ENCODE measurements at places on chromosomes 6 and 20.

DNA sequence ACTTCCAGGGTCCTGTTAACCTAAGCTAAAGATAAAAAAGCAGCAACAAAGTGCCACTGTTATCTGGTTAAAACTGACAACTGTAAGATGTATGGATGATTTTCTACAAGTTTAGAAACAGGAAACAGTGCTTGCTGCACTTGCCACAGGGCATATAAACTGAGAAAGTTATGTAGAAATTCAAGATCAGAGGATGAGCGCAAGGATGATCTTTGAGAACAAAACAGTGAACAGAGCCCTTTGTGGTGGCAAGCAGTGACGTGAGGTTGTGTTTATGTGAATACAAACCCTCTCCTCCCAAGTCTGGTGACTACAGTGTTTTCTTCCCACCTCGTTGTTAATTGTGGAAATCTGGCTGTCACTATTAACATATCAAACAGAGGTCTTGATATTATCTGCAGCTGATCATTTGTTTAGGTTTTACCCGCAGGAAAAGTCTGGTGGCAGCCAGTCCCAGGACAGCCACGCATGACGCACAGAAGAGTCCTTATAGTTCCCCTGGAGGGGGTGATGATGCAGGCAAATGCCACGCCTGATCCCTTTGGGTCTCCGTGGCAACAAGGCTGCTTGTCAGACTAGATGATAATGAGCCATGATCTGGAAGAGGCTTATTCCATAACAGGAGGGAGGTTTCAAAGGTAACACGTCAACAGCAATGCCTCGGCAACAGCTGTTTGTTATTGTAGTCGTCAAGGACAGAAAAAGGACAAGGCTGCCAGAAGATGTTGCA, 43.1 kb upstream of the TNFAIP3 start:
- DNase-seq, result peak; percentile 94

GRCh38 chr6:132907914-132908313, 93.5 kb downstream of the RPS12 start:
- DNase-seq, result no peak

GRCh38 chr6:113648698-113649097, 208.4 kb upstream of the MARCKS start:
- no peak for DNase-seq

DNA sequence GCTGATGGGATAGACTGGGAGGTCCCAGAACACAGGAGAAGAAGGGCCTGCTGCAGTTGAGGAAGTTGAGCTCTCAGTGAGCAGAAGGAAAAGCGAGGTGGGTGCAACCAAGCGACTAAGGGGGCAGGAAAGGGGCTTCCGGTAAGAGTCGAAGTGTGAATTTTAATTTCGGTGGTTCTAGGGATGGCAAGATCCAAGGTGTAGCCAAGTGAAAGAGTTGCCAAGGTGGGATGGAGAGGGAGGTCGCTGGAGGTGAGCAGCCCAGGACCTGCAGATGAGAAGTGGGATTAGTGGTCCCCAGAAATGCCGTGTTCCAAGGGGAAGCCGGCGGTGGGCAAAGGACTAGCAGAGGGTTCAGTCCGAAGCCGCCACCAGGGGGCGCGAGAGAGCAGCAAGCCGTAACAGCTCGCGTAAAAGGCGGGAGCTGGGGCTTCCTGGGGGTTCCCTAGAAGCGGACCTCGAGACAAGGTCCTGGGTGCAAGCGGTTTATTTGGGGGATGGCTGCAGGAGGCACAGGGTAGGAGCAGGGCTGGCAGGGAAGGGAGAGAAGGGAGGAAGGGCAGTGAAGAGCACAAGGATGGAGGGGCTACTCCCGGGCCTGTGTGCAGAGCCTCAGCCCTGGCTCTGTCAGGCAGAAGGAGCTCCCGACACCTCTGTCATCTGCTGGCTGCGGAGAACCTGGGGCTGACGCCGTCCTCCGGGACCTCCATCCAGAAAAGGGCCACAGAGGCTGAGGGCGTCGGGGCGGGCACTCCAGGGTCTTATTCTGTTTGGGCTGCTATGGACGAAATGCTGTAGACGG, 103.6 kb downstream of the PAX1 start:
- DNase-seq, result peak; percentile 77

GRCh38 chr6:3419624-3420272, 37.1 kb downstream of the SLC22A23 start:
- DNase-seq, result no peak

DNA sequence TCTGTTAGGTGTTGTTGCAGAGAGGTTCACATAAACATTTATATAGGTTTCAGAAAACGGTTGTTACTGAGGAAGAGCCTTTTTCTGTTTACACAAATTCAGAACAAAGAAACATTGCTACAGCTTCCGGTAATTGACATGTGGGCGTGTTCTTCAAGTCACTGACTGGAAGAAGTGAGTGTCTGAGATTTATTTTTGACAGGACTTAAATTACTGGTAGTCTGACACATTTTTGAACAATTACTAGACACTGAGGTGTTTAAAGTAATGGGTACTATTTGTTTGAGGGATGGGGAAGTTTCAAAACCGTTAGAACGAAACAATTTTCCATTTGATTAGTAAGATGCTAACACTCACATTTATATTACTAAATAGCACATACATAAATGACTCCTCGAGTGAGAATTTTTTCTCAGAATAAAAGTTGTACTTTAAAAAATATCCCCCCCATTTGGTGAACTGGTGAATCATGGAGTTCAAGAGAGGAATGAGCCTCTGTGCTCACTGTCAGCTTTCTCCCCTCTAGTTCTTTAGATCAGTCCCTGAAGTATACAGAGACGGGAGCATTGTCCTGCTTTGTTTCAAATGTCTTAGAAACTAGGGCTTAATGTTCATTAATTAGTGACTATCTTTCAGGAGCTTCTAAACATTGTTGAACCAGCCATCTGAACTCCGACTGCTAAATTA, 98.7 kb downstream of the TSHZ2 start:
- DNase-seq, result peak; percentile 74

DNA sequence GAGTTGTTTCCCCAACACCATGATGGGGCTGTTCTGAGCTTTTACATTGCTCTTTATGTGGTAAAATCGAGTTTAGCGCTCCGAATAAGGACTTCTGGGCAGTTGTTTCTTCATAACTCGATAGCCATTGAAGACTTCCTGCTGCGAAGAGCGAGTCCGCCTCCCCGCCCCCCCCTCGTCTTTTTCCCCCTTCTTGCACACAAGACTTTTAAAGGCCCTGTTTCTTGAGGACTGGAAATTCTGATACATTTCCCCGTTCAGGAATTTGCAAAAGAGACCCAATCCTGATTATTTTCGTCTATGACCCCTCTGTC, 1.5 kb upstream of the CITED2 start:
- DNase-seq, result no peak

DNA sequence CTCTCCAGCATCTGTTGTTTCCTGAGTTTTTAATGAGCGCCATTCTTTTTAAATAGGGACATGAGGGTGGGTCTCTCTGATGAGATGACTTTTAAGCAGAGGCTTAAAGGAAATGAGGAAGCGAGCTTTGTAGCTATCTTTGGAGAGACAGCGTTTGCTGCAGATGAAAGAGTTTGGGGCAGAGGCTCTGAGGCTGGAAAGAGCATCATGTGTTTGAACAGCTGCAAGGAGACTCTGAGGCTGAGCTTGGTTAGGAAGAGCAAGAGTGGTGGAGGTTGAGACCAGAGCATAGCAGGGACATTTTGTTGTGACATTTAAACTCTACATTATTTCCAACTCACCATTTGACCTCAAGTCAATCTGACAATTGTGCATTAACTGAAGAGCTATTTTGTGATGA, 38.3 kb upstream of the TMX4 start:
- no peak for DNase-seq

DNA sequence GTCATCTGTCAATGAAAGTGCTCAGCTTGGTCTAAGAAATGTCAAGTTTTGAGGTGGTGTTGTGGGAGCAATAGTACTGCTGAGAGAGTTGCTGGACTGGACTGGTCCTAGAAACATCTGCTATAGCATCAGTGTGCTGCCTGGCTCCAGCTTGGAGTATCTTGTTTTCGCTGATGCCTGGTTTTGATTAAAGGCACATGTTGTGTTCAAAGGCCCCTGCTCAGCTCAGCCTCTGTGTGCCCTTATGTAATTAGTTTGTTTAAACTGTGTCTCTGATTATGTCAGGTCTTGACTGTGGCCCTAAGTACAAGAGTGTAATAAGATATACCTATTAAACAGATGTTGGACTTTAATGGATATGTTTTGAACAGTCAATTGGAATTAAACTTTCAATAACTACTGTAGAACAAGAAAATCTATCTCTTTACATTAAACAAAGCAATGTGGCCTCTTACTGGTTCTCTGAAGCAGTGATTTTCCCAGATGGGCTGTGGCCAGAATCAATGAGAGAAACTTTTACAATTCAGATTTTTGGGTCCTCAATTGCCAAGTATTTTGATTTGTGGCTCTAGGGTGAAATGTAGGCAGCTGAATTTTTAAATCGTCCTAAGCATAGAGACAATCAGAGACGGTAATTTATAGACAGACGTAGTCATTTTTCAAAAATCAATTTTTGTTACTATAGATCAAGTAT, 668.2 kb downstream of the DHX35 start:
- no peak for DNase-seq

DNA sequence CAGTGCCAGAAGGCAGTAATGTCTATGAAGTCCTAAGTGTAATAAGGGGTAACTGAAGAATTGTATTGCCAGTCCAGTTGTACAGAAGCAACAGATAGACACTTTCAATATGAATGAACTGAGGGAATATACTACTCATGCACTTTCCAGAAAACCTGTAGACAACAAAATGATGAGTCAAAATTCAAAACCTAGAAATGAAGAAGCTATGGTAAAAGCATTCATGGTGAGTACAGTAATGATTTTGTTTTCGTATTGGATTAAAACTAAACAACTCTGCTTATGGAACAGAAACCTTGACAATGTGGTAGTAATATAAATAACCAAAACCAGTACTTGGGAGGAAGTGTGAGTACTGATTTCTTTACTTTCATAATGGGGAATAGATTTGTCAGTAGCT, 35.0 kb downstream of the ARMC2 start:
- no peak for DNase-seq

- DNase-seq, result no peak
Measured at GRCh38 chr20:38167851-38168760, 3.0 kb upstream of the TGM2 start.

GRCh38 chr20:2610941-2611720, 41.3 kb upstream of the NOP56 start:
- DNase-seq, result no peak

DNA sequence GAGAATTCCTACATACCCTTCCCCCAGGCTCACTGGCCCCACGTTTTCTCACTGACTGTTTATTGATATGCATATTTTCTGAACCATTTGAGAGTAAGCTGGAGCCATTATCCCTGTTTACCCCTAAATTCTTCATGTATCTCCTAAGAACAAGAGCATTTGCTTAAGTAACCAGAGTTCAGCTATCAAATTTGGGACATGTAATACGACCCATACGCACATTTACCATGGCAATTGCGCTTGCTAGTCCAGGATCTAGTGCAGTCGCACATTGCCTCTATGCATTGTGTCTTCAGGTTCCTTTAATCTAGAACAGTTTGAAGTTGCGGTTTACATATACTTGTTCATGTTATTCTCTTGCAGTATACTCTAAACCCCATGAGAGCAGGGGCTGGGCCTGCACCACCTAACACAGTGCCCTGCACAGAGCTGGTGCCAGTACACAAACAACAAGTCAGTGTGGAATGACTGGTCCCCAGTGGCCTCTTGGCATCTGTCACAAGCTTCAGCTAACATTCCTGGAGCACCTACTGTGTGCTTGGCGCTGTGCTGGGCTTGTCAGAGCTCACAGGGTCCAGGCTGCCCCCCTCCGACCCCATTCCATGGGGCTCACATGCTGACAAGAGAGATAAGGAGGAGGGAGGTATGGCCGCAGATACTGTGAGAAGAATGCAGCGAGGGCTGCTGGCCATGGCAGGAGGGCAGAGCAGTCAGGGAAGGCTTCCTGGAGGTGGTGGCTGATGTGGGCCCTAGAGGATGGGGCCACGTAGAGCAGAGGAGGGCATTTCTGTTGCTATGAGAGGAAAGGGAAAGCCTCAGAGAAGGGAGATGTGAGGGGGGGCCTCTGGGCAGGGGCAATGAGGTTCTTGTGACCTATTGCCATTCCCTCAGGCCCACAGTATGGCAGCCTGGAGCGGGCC, 28.1 kb downstream of the SPDEF start:
- DNase-seq, result no peak

DNA sequence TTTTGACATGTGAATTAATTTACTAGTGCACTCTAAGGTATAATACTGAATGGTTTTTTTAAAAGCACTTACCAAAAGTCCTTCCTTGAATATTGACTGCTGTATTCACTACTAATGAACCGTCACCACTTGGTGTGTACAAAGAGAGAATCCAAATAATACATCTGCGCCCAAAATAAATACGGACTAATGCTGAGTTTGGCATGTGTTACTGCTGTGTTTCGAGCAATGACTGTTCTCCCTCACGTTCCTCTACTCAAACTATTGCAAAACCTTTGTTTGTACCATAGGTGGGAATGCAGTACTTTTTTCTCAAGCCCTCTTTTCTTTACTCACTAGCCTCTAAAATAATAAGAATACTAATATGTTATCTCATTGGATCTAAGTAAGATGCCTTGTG, 305.5 kb downstream of the QKI start:
- no peak for DNase-seq

DNA sequence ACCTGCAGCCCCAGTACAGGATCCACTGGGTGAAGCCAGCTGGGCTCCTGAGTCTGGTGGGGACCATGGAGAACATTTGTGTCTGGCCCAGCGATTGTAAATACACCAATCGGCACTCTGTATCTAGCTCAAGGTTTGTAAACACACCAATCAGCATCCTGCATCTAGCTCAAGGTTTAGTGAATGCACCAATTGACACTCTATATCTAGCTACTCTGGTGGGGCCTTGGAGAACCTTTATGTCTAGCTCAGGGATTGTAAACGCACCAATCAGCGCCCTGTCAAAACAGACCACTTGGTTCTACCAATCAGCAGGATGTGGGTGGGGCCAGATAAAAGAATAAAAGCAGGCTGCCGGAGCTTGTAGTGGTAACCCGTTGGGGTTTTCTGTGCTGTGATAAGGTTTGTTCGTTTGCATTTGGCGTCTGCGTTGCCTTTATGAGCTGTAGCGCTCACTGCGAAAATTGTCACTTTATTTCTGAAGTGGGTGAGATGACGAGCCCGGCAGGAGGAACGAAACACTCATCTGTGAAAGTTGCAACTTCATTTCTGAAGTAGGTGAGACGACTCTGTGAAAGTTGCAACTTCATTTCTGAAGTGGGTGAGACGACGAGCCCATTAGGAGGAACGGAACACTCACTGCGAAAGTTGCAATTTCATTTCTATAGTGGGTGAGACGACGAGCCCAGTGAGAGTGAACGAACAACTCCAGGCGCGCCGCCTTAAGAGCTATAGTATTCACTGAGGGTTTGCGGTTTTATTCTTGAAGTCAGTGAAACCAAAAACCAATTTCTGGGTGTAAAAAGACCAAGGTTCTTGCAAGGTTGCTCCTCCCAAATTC, 31.1 kb downstream of the SERPINB6 start:
- peak; percentile 92 for DNase-seq

- DNase-seq, result no peak
Measured at GRCh38 chr6:134453792-134454510, 136.0 kb upstream of the SGK1 start.

GRCh38 chr6:130885392-130886192, 58.4 kb downstream of the SMLR1 start:
- DNase-seq, result peak; percentile 92
